Panc1 (cell line): ENCODE measurements at places on chromosomes 13 and 19. TPM values are rescaled to one million over a fixed set of nuclear protein-coding genes. Genes with fewer than 3 reads are reported as not detected.

The ZNF829 gene
- total RNA-seq = 7.2 TPM

The LYL1 gene
- total RNA-seq = 0.23 TPM

The CABP5 gene
- total RNA-seq = not detected

GRCh38 chr19:27740396-27740795 lies 1472.6 kb downstream of the UQCRFS1 start:
- H3K4me1 ChIP-seq = no peaks in the 10 kb centered on the region
- no peaks in the 10 kb centered on the region for H3K36me3 ChIP-seq
- no peak overlapping the region for H3K27ac ChIP-seq
- DNase-seq = no peak
- H3K27me3 ChIP-seq = no peaks in the 10 kb centered on the region

- H3K4me1 ChIP-seq = no peaks in the 10 kb centered on the region
- no peaks in the 10 kb centered on the region for H3K36me3 ChIP-seq
- H3K27ac ChIP-seq = no peak overlapping the region
- no peak overlapping the region for H3K4me3 ChIP-seq
- no peak for DNase-seq
- H3K27me3 ChIP-seq = no peaks in the 10 kb centered on the region
Measured at GRCh38 chr13:41148419-41149283, 16.0 kb upstream of the KBTBD6 start.

DNA sequence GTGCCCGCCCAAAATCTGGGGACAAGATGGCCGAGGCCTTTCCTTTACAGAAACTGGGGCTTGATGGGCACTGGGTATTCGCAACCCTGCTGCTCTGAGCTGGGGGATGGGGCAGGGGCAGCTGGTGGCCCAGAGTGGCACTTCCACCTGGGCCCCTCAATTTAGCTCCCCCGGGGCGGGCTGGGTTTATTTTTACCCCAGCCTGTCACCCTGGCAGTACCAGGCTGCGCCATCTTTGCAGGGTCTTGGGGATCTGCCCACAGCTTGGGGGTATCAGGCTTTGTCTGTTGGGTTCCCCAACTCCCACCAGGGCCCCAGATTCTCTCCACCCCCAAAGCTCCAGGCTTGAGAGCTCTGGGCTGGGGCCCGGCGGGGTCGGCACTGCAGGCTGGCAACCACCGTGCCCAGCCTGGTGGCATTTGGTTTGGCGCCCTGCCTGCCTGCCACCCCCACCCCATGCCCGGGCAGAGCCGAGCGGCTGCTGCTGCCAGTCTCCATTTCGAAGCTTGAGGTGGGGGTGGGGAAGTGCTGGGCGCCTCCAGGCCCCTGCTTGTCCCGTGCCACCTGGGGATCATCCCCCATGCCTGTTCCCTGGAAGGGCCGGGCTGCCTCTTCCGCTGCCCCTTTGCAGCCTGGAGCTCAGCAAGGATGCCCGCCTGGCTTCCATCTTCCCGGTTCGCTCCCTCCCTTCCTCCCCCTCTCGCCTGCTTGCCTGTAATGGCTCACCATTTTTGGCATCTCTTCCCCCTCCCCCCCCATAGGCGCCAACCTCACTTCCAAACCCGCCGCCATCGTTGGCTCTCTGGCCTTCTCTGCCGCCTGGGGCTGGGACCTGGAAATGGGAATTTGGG lies 11.4 kb downstream of the NFIX start:
- H3K36me3 ChIP-seq = no peaks in the 10 kb centered on the region
- peak overlapping the region; percentile 99 for H3K27ac ChIP-seq
